CD4-positive, alpha-beta T cell (primary cell): ENCODE measurements at places on chromosomes 7 and 10. TPM values are rescaled to one million over a fixed set of nuclear protein-coding genes. Genes with fewer than 3 reads are reported as not detected.

Gene CCDC172
- total RNA-seq = not detected

Gene KLF14
- not detected for total RNA-seq

Gene MYOF
- 0.14 TPM for total RNA-seq

Gene OPALIN
- total RNA-seq = not detected

Gene LAMTOR4
- 125 TPM for total RNA-seq

Gene SPAM1
- not detected for total RNA-seq

Gene HELLS
- 10.3 TPM for total RNA-seq

- DNase-seq = no peak
These were observed 234.1 kb downstream of the PTEN start for GRCh38 chr10:88097536-88097935.

DNA sequence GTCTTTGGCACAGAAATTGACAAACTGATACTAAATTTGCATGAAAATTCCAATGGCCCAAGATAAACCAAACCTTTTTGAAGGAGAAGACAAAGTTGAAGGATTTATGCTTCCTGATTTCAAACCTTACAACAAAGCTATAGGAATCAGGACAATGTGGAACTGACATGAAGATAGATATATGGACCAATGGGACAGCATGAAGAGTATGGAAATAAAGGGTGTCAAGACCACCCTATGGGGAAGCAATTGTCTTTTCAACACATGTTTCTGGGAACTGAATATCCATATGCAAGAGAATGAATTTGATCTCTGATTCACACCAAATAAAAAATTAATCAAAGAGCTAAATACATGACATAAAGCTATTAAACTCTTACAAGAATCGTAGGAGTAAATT lies 77.2 kb upstream of the ADARB2 start:
- DNase-seq = no peak

GRCh38 chr7:73451780-73452398 lies 18.3 kb downstream of the FZD9 start:
- DNase-seq = peak; percentile 80

GRCh38 chr10:131576341-131577177 lies 265.0 kb upstream of the TCERG1L start:
- no peak for DNase-seq

GRCh38 chr10:74058658-74059057 lies 60.7 kb downstream of the VCL start:
- no peak for DNase-seq

- no peak for DNase-seq
These were observed 42.2 kb upstream of the PDGFA start for GRCh38 chr7:561631-562373.

DNA sequence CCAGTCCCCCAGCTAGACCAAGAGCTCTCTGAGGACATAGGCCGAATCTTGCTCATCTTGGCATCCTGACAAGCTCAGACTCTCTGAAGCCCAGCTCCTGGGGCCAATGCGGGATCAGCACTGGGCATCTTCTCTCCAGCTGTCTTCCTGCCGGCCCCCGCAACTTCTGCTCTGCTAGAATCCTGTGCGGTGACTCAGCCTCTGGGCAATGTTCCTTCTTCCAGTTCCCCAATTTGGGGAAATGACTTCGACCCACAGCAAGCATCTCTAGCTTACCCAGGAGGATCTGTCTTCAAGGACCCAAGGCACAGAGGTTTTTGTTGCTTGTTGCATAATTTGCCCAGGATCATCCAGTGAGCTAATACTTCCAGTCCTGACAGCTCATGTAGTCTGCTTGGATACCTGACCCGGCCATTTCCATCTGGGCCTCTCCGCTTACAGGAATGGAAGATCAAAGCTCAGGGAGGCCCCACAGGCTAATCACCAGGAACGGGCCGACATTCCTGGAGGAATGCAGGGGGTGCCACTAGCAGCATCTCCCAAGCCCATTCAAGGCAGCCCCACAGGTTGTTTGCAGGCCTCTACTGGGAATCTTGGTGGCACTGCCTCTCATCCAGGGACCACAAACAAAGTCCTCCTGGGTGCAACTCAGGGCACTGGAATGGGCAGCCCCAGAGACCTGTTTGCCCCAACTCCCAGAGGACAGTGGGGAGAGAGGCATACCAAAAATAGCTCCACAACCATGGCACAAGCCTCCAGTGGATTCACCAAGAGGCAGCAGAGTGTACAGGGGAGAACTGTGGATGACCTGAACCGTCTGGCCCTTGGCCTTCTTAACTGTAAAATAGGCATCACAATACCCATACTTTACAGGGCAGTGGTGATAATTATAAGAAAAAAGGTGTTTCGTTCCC lies 151.9 kb downstream of the NEURL1 start:
- peak; percentile 58 for DNase-seq

DNA sequence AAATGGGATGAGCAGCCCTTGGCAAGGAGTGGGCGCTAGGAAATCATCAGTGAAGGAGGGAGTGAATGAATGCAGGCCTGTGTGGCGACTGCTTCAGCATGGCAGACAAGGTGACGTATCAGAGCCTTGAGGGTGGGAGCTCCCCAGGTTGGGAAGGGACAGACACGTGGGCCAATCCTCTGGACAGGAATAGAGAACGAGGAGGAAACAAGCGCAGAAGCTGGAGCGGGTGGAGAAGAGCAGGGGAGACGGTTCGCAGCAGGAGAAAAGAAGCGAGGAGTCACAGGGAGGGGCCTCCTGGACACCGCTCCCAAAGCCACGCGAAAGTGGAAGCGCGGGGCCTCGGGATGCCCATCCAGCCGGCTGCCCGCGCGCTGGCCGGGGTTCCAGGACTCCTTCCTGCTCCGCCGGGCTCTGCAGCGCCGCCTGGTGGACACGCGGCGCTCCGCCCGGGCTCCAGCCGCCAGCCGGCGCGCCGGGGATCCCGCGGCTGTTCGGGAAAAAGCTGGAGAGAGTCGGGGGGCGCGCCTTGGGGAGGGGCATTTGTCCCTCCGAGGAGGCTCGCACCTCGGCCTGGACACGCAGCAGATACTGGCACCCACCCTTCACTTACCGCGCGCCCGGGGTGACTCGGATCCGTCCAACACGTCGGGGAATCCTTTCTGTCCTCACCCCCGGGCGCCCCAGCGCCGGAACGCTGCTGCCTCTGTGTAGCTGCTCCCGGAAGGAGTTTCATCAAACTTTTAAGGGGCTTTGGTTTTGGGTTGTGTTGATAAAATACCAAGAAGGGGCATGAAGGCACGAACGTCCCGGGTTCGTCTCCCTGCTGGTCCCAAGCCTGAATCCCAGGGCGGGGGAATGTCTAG lies 6.3 kb downstream of the ZNF503 start:
- DNase-seq = no peak

- DNase-seq = no peak
These were observed 209.4 kb upstream of the KLF14 start for GRCh38 chr7:130943336-130943901.

GRCh38 chr10:100621360-100622205 lies 85.8 kb downstream of the HIF1AN start:
- DNase-seq = peak; percentile 42

GRCh38 chr7:41869596-41869995 lies 166.7 kb upstream of the INHBA start:
- DNase-seq = no peak

DNA sequence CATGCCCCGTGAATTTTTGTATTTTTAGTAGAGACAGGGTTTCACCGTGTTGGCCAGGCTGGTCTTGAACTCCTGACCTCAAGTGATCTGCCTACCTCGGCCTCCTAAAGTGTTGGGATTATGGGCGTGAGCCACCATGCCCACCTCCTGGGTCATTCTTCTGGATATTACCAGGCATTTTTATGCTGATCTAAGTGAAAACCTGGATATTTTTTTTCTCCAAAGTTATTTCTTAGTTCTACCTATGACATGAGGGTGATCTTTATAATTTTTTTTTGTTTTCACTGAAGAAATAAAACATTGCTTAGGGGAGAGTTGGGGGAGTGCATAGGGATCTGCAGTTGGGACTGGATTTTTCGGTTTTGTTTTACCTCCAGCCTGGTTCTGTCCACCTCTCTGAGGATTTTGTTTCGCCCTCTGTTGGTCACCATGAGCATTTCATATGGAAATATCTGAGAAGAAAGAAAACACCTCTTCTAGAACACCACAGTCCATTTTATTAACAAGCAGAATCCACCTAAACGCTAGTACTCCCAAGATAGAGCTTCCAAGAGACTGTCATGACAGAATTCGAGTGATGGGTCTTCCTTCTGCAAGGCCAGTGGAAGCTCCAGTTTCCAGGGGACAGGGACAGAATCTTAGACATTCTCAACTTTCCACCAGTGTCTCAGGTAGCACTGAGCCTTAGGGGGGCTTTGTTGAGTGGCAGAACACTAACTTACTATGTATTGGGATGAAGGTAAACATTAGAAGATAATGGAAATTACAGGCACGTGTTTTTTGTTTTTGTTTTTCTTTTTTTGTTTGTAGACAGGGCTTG lies 33.4 kb upstream of the AFAP1L2 start:
- no peak for DNase-seq

DNA sequence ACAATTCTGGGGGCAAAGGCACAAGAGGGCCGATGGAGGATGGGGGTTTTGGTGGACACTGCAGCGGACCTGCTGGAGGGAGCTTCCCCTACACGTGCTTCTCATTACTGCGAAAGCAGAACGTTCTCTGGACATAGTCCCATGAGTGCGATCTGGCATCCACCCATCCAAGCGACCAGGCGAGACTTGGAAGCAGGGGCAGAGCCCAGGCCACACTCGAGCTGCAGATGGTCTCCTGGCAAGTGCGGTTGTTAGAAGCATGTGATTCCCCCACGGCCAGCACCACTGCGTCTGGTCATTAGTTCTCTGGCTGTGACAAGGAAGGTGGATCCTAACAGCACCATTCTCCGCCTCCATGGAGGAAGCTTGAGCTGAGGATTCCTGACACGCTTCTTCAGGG lies 118.4 kb upstream of the TCERG1L start:
- DNase-seq = no peak

GRCh38 chr7:46007194-46007593 lies 86.1 kb upstream of the IGFBP3 start:
- DNase-seq = no peak

- DNase-seq = no peak
These were observed 923.6 kb downstream of the GATA3 start for GRCh38 chr10:8978100-8978499.

- peak; percentile 91 for DNase-seq
These were observed 10.0 kb downstream of the CYP2W1 start for GRCh38 chr7:992709-993607.

DNA sequence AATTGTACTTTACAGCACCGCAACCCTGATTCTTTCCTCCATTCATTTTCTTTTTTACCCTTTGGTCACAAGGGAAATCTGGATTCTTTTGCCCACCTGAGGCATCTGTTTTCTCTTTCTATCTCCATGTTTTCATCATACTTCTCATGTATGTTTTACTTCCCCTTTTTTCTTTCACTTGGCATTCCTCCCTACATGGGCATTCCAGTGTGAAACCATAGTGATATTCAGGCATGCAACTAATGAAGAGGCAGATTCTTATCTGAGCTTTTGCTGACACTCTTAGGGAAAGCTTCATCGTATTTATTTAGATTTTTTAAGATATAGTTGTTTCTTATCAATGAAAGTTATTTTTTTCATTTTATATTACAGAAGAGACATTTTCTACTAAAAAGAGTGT lies 405.2 kb upstream of the TEX47 start:
- DNase-seq = no peak

DNA sequence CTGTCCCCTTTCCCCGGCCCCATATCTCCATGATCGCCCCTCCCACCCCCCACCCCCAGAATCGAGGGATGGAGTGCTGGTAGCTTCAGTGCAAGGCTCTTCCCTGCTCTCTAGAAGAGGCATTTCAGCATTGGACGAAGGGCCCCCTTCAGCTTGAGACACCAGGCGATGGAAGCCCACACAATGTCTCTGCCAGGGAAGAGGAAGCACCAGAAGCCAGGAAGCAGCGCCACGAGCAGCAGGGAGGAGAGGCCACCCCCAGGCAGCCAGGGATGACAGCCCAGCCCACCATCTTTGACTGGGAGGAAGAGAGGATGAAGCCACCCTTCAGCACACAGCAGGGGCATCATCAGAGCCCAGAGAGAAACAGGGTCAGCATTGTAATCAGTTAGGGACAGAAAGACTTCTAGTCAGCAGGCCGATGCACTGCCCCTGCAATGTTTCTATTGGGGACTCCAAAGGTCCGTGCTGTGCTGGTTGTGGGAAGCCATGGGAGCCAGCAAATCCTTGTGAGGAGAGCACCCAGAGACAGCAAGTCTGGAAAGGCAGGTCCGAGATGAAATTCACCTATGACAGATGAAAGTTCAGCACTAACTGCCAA lies 15.7 kb downstream of the TMEM72 start:
- DNase-seq = no peak

GRCh38 chr10:109633846-109634245 lies 289.5 kb downstream of the XPNPEP1 start:
- DNase-seq = no peak

GRCh38 chr7:141663081-141663849 lies 38.7 kb downstream of the DENND11 start:
- DNase-seq = no peak

DNA sequence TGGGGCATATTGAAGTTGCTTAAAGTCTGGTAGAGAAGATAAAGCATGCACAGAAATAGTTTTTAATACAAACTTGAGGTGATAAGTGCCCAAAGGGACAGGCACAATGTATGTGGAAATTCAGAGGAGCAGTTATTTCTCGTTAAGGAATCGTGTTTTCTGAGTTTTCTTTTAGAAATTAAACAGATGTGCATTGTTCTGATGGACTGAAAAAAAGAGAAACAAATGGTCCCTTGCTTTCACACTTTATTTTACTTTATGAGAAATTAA lies 45.6 kb downstream of the CNNM2 start:
- no peak for DNase-seq

DNA sequence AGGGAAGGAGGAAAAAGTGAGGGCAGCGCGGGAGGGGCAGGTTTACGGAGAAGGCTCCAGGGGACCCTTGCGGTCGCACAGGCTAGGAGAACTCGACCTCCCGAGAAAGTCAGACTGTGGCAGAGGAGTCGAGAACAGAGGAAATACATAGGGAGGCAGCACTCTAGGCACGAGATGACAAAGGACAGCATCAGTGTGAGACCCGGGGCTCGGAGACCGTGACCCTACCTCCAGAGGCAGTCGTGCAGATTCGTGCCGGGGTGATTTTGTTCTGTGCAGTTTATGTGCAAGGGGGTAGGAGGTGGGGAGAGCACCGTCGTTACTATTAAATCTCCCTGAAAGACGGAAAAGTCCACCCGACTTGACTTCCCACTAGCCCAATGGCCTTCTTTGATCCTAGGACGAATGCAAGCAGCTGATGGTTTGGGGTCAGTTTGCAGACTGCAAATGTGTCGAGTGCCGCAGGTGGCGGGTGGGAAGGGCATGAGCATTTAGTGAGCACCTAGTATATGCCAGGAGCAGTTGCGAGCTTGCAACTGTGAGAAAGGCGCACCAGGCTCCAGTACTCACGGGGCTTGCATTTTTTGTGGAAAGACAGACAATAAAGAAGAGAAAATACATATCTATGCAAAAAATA lies 674 bp upstream of the OSBPL3 start:
- DNase-seq = peak; percentile 39

DNA sequence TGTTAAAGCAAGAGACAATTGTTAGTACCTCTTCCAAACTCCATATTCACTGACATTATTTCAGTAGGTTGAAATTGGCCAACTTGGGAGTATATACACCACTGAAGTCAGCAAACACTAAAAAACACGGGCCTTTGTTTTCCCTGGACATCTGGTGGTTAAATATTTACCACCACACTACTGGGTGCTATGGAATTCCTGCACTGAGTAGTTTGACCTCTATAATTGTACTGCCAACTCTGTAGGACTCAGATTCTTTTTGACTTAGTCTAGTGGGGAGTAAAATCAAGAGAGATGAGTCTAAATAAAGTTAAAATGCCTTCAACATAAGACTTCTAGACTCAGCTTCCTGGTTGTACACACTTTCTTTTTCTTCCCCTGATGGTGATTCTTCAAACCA lies 41.3 kb upstream of the TES start:
- DNase-seq = no peak
